ENCODE measurements at places on chromosomes 16 and 17.
A peak's percentile ranks its signal among the peaks of the same experiment; 100 is the strongest.

DNA sequence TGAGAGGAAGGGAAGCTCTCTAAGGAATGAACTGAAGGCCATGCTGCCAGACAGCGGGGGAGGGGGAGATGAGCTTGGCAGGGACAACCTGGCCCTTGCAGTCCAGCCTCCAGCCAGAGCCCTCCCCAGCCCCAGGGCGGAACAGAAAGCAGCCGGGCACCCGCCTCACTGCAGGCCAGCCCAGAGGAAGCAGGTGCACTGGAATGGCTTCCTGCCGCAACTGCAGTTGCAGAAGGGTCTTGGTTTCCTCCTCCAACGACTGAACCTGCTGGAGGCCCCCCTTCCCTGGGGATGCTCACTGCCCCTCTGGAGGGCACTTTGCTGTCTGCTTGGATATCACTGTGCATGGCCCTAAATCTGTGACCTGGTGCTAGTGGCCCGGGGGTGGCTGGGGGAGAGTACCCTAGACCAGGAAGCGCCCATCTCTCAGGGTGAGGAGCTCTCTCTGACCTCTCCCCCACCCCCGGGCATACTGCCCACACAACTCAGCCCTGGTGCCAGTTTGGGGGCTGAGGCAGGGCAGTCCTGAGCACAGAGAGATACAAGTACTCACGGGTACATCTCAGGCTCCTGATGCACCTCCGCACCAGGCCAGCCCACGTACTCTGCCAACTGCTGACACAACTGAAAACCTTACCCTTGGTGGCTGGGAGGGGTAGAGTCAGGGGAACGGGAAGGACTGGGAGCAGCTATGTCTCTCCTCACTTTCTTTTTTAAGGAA, 41.1 kb downstream of the MYO18A start:
- no peak for DNase-seq

DNA sequence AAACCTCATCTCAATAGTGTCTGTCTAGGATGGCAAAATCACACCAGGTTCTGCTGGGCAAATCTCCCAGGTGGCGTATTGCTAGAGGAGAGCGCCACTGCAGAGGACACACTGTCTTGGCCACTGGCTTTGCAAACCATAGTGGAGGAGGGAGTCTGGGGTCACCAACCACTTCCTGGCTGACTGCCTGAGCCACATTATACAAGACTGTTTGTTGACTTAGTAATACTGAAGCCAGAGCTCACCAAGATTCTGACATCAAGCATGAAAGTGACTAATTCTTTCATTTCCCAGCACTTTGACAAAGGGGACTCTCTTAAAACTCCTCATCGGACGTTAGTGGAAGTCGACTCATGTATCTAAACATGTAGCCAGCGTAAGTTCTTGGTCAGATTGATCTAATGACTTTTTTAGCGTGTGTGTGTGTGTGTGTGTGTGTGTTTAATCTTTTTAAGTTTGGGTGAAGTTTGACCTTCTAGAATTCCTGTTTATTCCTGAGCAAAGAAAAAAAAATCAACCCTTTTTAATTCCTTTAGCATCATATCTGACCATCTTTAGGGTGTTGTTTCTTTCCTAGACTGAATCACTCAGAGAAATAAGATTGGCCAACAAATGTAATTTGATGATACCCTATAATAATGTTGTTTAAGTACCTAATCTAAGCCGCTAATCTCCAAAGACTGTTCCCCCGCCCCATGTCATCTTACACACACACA, 13.7 kb downstream of the PITPNC1 start:
- DNase-seq, result no peak

- DNase-seq, result no peak
Measured at GRCh38 chr16:84544031-84544773, 39.7 kb upstream of the MEAK7 start.

GRCh38 chr17:42118545-42118944, 2.6 kb downstream of the KAT2A start:
- no peak for DNase-seq

- no peak for DNase-seq
Measured at GRCh38 chr17:57956291-57957119, 1.3 kb upstream of the CUEDC1 start.

DNA sequence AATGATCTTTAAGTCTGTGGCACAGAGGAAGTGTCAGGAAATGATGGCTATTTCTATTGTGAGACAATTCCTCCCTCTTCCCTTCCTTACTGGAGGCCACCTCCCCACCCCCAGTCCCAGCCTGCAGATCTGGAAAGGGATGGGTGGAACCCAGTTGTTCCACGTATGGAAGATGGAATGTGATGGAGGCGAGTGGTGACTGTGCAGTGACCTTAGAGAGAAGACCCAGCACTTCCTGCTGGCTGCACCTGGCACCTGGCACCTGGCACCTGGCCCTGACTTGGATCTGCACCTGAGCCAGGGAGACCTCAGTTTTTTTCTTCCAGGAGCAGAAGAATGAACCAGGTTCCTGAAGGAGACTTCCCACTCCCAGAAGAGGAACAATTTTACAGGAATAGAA, 33.0 kb upstream of the TMC5 start:
- no peak for DNase-seq

DNA sequence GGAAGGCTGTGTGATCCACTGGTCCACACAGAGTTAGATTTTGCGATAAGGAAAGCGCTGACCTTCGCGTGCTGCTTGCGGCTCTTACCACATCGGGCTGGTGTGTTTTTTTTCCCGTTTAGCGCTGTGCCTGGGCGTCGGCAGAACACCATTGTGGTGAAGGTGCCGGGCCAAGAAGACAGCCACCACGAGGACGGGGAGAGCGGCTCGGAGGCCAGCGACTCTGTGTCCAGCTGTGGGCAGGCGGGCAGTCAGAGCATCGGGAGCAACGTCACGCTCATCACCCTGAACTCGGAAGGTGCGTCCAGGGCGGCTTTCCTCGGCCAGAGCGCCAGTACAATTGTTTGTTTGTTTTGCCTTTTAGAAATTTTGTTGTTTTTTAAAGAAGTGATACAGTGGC, 54.7 kb downstream of the BANP start:
- no peak for DNase-seq

GRCh38 chr17:55845385-55845784, 94.5 kb downstream of the PCTP start:
- DNase-seq, result no peak

DNA sequence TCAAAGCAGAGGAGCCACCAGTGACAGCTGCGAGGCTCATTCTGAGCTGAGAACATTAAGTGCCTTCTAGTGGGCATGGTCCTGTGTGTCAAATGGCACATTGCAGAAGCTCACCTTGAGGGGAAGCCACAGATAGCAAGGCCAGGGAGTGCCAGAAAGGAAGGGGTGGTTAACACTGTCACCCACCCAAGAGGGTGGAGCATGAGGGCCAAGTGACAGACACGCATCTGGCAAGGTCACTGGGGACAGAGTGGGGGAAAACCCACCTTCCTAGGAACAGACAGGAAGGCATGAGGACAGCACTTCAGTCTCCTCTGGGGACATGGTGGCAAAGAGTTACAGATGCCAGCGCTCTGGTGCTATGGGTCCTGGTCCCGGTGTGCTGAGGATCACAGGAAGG, 22.1 kb downstream of the NUBP1 start:
- DNase-seq, result no peak

DNA sequence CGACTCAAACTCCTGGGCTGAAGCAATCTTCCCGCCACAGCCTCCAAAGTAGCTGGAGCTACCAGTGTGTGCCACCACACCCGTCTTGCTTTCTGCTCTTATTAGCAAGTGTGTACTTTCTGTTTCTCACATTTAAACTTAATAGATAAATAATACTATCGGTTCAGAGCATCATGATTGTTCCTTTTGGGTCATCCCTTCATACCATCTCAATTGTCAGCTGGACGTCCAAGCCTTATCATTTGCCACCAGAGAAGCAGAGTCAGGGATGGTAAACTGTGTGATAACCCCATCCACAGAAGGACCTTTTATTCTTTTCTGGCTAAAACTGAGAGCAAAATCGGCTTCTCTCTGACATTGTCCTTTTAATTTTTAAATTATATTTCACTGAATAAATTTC, 279.8 kb upstream of the GOT2 start:
- DNase-seq, result no peak

GRCh38 chr17:51245535-51245934, 14.3 kb downstream of the MBTD1 start:
- DNase-seq, result no peak

DNA sequence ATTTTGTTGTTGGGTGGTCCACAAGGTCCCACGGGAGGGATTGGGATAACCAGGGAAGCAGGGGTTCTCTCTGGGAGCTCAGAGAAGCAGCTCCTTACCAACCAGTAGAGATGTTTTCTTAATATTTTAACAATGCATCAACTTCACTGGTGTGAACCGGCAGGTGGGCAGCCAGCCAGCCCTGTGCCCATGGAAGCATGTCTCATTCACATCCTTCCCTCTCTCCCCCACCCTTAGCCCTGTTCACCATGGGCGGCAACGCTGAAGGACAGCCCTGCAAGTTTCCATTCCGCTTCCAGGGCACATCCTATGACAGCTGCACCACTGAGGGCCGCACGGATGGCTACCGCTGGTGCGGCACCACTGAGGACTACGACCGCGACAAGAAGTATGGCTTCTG, 9.3 kb downstream of the MMP2 start:
- DNase-seq, result no peak

- DNase-seq, result no peak
Measured at GRCh38 chr16:49816875-49817274, 39.0 kb downstream of the ZNF423 start.

DNA sequence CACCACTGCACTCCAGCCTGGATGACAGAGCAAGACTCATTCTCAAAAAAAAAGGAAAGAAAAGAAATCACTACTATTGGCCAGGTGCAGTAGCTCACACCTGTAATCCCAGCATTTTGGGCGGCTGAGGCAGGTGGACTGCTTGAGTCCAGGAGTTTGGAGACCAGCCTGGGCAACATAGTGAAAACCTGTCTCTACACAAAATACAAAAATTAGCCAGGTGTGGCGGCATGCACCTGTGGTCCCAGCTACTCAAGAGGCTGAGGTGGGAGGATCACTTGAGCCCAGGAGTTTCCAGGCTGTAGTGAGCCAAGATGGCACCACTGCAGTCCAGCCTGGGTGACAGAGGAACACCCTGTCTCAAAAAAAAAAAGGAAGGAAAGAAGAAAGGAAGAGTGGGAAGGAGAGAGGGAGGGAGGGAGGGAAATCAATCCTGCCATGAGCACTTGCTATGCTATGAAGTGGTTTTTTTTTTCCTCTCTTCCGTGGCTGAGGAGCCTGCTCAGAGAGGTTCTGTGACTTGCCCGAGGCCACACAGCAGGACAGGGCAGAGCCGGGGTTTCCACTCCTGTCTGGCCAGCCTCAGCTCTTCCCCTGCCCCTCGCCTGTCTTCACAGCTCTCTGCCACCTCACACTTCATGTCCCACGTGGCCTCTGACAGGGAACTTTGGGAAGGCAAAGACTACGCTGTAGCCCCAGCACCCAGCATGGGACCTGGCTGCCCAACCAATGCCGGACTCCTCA, 10.9 kb downstream of the GRIN2C start:
- DNase-seq, result no peak

- DNase-seq, result no peak
Measured at GRCh38 chr17:33615861-33616260, 322.8 kb upstream of the ASIC2 start.

- no peak for DNase-seq
Measured at GRCh38 chr17:35893751-35894150, 13.6 kb upstream of the CCL5 start.

DNA sequence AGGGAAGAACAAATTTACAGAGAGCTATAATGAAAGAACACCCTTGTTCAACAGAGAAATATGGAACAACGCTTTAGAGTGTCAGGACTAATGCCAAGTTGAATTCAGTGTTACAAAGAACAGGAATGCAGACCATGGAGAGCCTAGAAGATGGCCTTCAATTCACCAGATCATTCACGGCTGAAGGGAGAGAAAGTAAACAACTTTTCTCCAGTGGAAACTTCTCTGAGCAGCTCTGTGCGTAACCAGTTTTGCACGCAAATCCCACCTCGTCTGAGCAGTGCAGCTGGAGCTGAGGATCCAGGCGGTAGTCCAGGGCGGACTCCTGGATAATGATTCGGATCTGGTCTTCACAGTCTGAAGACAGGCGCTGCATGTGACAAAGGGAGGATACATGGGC, 40.5 kb upstream of the CLEC18B start:
- no peak for DNase-seq

- no peak for DNase-seq
Measured at GRCh38 chr16:29986231-29986630, 9.2 kb downstream of the HIRIP3 start.

GRCh38 chr17:74631468-74632450, 8.2 kb upstream of the CD300E start:
- no peak for DNase-seq

DNA sequence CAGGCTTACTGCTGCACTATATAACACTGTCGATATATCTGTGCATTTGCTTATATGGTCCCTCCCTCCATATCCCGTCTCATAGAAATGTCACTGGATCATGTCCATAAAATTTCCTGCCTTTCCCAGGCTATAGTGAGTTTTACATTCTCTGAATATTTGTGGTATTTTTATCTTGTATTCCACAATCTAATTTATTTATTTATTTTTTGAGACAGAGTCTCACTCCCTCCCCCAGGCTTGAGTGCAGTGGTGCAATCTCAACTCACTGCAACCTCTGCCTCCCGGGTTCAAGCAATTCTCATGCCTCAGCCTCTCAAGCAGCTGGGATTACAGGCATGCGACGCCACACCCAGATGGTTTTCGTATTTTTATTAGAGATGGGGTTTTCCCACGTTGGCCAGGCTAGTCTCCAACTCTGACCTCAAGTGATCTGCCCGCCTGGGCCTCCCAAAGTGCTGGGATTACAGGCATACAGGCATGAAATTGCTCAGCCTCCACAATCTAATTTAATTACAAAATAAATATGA, 12.9 kb downstream of the TRIM37 start:
- DNase-seq, result no peak

GRCh38 chr17:67659028-67659427, 58.7 kb upstream of the NOL11 start:
- DNase-seq, result no peak

GRCh38 chr17:70987867-70988340, 818.6 kb downstream of the KCNJ2 start:
- peak; percentile 45 for DNase-seq

- no peak for DNase-seq
Measured at GRCh38 chr17:61478790-61479492, 26.7 kb downstream of the TBX4 start.

DNA sequence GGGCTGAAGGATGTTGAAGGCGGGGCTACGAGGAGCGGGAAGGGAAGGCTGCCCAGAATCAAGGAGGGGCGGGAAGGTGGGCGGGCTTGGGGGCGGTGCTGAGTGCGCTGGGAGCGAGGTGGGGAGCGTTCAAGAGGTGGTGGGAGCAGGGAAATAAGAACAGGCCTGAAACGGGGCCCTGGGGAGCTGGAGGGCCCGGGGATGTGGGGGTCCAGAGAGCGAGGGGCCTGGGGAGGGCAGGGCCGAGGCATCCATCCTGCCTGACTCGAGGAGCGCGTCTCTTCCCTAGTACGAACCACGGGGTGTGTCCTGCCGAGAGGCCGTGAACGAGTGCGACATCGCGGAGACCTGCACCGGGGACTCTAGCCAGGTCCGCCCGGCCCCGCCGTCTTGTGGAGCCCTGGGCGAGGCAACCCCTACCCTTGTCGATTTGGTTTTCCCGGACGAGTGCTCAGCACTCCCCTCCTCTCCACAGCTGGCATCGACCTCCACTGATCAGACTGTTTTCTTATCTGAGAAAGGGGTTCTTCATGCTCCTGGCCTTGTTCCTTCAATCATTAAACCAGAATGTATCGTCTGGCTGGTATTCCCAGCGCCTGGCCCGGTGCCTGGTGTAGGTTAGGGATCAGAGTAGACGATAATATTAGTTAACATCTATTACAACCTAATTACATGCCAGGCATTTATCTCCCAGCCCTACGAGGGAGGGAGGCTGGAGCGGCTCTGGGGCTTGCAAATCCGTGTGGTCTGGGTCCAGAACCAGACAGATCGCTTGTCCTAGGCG, 17.2 kb downstream of the ADAM11 start:
- DNase-seq, result no peak

GRCh38 chr16:68379472-68380347, 68.6 kb downstream of the SMPD3 start:
- no peak for DNase-seq

All from T-helper 2 cell (primary cell).